Stimulated activated CD4-positive, alpha-beta T cell treated with anti-CD3 and anti-CD28 coated beads, Interleukin-12 subunit alpha, Interleukin-12 subunit beta, amount 100 ng/mL, for 4 hours (primary cell): ENCODE measurements at places on chromosomes 7 and 10.

DNA sequence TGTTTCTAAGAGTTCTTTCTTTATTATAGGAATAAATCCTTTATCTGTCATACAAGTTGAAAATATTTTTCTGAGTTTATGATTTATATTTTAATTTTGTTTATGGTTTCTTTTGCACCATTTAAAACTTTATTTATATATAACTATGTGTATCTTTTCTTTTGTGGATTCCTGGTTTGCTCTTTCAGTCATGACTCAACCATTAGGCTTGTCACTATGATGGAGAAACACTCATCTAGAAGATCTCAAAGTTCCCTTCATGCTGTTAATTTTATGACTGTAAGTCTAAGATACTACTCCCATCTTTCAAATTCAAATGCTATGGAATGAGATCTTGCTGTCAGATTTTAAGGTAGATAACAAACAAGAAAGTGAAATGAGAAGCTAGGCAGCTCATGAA, 199.5 kb downstream of the INHBA start:
- no peak for DNase-seq

DNA sequence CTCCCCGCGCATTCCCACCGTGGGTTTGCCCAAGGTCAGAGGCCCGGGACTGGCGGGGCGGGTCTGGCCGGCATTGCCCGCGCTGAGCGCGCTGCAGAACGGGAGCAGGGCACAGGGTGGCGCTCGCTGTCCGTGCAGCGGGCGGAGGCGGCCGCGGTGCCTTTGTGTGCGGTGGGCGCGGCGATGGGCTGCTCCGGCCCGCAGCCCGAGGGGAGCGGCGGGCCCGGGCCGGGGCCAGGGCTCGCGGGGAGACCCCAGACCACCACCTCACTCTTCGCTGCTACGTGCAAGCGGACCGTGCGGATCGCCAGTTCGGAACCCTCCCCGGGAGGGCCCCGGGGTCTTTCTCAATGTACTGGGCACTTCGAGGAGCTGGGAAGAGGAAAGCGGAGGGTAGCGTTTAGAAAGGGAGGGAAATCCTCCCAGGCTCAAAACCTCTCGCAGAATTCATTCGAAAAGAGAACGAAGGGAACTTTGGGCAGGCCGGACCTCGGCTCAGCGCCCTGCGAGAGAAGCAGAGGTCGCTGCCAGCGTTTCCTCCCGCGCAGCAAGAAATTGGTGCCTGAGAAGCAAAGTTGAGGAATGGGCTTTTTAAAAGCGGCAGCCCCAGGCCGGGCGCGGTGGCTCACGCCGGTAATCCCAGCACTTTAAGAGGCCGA, 8.5 kb downstream of the SP8 start:
- DNase-seq, result no peak

- DNase-seq, result no peak
Measured at GRCh38 chr10:36171953-36172940, 530.2 kb upstream of the FZD8 start.

GRCh38 chr7:107582875-107583274, 2.8 kb downstream of the BCAP29 start:
- no peak for DNase-seq

DNA sequence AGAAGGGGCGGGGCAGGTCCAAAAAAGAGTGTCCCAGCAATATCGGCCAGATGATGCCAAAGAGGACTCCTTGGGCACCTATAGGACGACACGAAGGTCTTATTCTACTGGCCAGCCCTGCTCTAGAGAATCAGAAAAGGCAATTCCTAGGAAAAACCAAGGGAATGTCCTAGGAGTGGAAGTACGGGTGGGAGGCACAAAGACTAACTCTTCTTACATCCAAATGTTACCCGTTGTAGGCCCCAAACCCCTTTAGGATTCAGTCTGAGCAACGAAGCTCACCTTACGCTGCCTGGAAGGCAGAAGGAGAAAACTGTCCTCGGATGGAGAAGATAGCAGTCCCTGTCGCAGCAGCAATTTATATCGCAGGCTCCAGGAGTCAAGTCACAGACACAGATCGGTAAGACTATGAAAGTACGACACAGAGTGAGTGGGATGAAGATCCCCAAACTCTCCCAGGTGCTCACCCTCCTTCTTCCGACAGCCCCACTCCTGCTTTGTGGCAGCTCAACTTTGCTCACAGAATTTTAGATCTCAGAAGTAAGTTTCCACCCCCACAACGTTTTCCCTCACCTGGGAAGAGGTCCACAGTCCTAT, 558 bp downstream of the TCTN3 start:
- no peak for DNase-seq

DNA sequence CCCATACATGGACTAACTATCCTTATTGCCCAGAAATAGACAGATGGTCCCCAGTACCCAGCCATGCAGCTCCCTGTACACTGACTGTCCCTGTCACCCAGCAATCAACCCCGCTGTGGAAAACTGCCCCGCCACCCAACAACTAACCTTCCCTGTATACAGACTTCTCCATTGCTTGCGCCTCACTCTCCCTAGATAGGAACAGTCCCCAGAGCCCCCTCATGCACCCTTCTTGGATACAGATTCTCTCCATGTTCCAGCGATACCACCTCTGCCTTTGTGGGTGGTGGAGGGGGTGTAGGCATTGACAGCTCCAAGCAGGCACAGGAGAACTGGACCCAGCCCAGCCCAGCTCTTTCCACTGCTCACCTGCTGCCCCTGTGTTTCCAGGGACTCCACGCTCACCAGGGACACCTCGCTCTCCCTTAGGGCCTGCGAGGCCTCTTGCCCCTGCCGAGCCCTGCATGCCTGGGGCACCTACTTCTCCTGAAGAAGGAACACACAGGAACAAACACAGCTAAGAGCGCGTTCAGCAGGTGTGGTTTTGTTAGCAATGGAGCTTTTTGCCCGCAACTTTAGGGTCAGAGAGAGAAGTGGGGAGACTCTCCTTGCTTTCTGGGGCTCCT, 7.2 kb downstream of the SFTPD start:
- no peak for DNase-seq

- DNase-seq, result no peak
Measured at GRCh38 chr10:24208661-24209431, at the start of gene KIAA1217. TSS of gene KIAA1217 (plus strand) at chr10:24209138. CDS start at chr10:24209194, 56 bp downstream.

DNA sequence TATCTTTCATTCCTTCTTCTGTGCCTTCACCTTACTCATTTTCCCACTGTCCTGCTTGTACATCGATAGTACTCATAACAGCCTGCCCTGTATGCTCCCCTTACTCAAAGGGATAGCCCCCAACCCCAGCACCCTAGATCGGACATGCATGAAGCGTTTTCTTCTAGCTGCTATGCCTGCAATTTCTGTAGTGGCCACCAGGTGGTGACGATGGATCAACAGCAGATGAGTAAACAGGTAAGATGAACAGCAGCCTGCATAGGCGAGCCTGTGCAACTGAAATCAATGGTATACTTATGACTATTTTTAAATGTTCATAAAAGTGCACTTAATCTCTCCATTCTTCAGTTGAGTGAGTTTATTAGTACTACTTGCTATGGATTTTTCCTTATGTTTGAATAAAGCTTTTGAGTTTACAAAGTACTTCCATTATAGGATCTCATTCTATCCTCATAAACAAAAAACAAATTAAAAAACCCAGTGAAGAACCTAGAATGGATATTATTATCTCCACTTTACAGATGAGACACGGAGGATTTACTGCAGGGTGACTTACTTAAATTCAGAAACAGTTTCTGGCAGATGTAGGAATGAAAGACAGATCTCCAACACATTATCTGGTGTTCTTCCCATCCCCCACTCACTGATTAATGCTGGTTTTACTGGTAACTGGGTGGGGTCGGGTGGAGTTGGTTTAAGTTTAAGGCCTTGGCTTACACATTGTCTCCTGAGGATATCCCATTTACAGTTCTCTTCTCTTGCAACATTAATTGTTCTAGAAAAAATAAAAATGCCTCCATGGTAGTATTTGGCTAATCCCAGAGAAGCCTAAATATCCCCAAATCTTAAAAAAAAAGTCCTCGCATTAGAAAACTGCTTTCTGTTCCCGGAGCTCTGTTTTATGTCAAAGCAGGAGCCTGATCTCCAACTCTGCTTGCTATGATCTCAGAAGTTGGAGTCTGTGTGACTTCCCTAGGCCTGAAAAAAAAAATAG, 222.1 kb downstream of the GLI3 start:
- DNase-seq, result peak; percentile 10

DNA sequence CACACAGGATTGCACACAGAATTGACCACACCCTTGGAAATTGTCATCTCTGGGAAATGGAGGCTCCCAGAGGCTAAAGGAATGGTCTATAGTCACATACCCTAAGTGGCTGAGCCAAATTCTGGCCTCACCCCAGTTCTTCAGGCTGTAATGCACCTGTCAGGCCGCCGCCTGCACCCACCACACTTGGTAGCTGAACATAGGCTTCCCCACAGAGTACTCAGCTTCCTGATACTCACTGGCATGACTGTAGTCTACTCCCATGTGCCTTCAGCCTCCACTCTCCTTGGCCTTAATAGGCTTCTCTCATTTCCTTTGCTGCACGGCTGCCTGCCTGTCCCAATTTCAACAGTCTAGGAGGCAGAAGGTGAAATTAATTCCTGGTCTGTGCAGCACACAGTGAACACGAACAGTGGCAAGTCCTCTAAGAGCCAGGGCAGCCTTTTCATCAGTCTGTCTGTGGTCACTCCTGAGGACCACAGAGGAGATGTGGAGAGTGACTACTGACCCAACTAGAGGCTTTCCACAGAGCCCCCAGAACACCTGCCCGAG, 42.5 kb downstream of the NUDCD3 start:
- no peak for DNase-seq
